Activated T-helper 17 cell treated with anti-CD3 and anti-CD28 coated beads, Interleukin-2, amount 50 U/mL, for 72 hours (primary cell): ENCODE measurements at places on chromosomes 3 and 15.
A peak's percentile ranks its signal among the peaks of the same experiment; 100 is the strongest.

- ATAC-seq: peak; percentile 86
Measured at GRCh38 chr3:47016934-47017435, 37.5 kb downstream of the NBEAL2 start.

DNA sequence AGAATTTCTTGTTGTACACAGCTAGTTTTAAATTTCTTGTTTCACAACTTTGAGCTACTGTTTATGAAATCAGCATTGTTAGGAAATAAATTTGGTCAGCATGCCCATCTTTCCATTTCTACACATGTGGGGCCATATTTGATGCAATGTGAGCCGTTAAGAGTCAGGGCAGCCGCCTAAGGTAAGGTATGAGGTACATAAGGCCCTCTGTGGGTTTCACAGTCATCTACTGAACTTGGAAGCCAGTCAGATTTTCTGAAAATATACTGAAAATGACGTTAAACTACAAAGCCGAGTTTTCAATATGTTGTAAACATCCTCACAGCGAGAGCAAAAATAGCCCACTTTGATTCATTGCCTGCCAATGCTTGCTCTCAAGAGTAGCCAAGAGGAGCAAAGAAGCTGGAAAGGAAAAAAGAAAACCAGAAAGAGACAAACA is 94.7 kb upstream of the PDZRN3 start:
- ATAC-seq: no peak

DNA sequence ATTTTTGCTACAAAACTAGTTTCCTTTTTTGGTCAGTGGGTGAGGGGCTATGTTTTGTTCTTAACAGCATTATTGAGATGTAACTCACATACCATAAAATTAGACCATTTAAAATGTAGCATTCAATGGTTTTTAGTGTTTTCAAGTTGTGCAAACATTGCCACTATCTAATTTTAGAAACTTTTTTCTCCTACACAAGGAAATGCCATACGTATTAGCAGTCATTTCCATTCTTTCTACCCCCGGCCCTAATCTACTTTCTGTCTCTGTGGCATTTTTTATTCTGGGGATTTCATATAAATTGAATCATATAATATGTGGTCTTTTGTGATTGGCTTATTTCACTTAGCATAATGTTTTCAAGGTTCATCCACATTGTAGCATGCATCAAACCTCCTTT is 55.0 kb upstream of the TIPARP start:
- ATAC-seq: no peak

GRCh38 chr3:14210290-14210688 is 31.7 kb downstream of the LSM3 start:
- no peak for ATAC-seq

- ATAC-seq: no peak
Measured at GRCh38 chr15:49247556-49248110, 77.6 kb downstream of the GALK2 start.

- no peak for ATAC-seq
Measured at GRCh38 chr15:99604865-99605264, 39.1 kb downstream of the MEF2A start.
